ENCODE measurements at places on chromosomes 7 and 10.

GRCh38 chr10:122303271-122304053, 32.4 kb downstream of the BTBD16 start:
- no peak for DNase-seq

- DNase-seq = peak; percentile 32
Observed at GRCh38 chr10:69088471-69088769, 517 bp downstream of the SRGN start.

GRCh38 chr10:104835422-104835821, 194.3 kb downstream of the SORCS3 start:
- DNase-seq = peak; percentile 54

- no peak for DNase-seq
Observed at GRCh38 chr10:103618575-103619423, 125.3 kb downstream of the NEURL1 start.

GRCh38 chr10:62382831-62383230, 8.7 kb downstream of the ZNF365 start:
- no peak for DNase-seq

DNA sequence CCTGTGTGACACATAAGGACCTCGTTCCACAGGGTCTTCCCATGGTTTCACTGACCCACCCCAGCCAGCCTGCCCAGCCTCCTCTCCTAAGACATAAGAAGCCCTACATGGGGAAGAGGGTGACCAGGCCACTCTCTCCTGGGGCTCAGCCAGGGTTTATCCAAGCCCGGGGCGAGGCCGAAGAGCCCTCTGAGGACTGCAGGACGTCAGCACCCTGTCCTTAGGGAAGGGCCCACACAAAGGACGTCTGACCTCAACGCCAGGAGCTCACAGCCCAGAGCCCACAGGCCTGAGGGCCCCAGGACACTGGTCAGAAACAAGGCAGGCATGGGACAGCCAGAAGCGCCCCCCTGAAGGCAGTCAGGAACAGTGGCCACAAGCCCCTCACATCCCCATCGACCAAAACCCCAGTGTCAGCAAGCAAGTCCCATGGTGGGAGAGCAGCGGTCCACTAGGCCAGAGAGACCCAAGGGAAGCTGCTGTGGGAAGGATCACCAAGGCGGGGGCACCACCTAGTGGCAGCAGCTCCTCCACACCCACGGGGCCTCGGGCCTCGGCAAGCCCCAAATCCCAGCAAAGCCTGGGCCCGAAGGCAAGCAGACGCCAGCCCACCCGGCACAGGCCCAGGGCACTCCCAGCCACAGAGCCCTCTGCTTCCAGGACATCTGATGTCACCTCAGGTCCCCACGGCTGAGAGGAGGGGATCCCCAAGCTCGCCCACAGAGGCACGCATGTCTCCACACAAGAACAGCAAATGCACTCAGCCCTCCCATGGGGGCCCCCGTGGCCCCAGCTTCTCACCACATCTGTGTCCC, 23.4 kb downstream of the MAD1L1 start:
- peak; percentile 79 for DNase-seq

DNA sequence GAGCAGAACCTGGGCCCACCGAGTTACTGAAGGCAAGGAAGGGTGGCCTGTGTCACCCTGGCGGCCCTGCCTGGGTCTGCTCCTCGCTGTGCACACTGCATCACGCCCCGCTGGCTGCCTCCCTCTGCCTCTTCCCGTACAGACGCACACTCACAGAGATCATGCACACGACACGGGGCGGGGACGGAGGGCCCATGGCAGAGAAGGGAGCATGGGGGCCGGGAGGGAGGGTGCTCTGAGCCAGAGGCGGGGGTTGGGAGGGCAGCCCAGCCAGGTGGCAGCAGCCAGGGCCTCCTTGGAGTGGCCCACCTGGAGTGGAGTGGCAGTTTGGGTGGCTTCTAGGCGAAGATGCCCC, 16.6 kb downstream of the BUD23 start:
- DNase-seq = no peak

Data from GM12865 (cell line).